ENCODE measurements at places on chromosomes 5 and 9.

GRCh38 chr9:37919246-37919955 is 15.5 kb upstream of the SLC25A51 start:
- no peak for DNase-seq

DNA sequence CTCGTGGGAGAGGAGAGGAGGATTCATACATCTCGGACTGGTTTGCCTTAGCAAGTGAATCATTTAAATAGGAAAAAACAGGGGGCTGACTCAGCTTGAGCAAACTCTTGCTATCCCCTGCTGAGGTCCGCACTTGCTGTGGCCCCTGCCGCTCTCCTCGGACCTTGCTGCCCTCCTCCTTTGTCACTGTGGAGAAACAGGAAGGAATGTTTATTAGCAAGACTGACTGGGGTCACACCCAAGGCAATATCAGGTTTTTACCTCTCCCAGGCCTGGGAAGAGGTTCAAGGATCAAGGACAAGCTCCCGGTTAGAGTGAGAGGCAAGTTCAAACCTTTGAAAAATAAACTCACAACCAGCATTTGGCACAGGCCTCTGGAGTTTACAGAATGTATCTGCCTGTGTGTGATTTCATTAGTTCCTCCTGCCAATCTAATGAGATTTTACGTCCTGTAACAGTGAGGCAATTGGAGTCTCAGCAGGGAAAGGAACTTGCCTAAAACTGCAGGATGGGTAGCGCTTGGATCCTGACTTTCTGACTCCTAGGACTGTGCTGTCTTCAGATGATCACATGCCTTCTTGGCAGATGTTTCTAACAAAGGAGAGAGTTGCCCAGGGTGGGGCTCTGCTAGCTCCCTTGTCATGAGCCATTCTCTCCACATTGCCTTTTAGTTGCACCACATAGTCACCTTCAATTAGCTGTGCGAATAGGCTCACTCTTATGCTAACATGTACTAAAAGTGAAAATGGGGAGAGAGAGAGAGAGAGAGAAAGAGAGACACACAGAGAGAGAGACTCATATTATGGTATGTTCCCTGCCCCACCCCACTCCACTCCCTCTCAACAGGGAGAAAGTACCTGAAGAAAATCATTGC is 108.6 kb upstream of the CDKN2B start:
- DNase-seq: no peak

- no peak for DNase-seq
Measured at GRCh38 chr5:176616511-176616910, 6.6 kb upstream of the GPRIN1 start.

- DNase-seq: no peak
Measured at GRCh38 chr5:177325868-177326381, 14.2 kb upstream of the MXD3 start.

DNA sequence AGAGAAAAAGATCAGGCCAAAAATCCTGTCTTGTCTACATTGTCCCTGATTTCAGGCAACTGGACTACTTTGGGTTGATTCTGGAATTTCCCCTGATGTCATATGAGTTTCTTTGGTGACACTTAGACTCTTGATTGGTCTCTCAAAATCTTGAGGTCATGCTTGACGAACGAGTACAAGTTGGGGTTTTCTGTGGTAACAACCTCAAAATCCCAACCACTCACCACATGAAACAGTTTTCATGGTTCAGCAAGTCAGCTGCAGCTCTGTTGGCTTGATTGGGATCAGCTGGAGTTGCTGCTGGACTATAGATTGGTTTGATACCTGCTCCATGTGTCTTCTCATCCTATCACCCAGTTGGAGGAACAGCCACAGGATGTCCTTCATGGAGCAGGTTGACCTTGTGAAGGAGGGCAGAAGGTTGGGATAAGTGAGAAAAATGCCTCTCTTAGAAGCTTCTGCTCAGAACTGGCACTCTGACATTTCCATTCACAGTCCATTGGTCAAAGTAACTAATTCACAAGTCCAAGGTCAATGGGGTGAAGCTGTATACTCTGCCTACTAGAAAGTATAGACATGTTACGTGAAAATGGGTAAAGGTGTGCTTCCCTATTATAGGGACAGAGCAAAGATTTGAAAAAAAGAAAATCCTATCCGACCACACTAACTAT is 284.5 kb downstream of the SH3GL2 start:
- no peak for DNase-seq

DNA sequence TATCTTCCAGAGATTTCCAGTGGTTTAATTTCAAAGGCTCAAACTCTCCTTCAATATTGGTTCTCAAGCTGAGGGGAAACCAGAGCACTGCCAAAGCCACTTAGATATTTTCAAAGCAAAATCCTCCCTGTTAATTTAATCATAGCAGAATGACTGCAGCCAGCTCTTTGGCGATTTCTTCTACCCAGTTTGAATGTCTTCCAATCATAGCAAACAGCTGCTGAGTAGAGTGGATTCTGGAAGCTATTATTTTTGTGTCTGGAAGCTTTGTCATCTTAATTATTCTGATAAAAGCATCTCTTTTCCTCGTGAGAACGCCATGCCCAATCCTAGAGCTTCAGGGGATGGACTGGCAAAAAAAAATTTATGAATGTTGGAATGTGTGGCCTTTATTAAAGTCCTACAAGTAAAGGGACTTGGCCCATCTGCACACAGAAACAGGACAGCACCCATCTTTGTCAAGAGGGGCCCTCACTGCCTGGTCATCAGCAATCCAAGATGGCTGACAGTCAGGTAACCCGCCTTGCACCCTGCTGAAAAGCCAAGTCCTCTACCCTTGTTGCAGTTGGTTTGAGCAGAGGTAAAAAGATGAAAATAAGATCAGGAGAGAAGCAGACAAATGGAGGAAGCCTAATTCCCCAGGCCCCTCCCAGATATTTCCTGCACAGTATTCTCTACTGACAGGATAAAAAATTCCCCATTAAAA is 125.1 kb downstream of the SUSD1 start:
- DNase-seq: no peak

- DNase-seq: no peak
Measured at GRCh38 chr9:33880211-33881089, 63.5 kb downstream of the UBE2R2 start.

DNA sequence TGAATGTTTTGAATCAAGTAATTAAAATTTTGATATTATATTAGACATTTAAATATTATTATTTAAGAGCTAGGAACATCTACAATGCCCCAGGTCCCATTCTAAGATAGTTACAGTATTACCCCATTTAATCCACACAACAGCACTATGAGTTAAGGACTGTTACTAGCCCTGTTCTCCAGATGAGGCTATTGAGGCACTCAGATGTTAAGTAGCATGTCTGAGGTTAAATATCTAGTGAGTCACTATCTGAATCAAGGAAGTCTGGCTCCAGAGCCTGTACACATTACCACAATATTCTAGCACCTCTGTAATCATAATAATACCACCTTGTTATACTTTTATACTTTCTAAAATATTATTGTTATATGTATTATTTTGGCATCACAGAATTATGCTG is 304.6 kb downstream of the PDE4D start:
- DNase-seq: no peak

DNA sequence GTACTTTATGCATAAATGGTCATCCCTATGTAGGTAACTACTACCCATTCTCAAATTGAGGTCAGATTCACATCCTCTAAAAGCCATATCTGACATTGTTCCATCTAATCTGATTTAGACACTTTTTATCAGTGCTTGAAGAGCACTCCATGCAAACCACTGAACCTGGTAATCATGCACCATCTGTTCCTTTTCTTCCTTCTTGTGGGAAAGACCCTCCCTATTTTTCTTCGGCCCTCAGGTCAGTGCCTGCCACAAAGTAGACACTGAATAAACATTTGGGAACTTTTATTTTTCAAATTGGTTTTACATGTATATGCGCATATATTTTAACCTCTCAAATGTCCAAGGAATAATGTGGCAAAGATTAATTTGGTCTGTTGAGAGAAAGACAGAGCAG is 26.0 kb upstream of the PDE4D start:
- no peak for DNase-seq

DNA sequence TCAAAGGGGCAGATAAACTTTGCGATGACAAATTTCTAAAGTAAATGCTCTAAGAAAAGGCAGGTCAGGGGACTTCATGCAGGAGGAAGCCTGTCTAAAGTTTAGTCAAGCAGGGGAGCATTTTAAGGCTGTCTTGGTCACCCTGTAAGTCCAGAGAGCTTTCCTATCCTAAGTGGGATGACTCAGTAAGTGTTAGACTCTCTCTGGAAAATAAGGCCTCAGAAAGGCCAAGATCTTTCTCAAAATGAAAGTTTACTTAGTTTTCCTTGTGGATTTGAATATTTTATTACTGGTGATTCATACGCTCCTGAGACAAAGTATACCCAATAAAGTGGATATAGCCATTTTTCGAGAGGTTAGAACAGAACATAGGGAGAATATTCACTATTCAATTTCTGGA is 806.9 kb upstream of the CDH9 start:
- DNase-seq: no peak

GRCh38 chr5:95668728-95669127 is 14.1 kb downstream of the SPATA9 start:
- DNase-seq: no peak

DNA sequence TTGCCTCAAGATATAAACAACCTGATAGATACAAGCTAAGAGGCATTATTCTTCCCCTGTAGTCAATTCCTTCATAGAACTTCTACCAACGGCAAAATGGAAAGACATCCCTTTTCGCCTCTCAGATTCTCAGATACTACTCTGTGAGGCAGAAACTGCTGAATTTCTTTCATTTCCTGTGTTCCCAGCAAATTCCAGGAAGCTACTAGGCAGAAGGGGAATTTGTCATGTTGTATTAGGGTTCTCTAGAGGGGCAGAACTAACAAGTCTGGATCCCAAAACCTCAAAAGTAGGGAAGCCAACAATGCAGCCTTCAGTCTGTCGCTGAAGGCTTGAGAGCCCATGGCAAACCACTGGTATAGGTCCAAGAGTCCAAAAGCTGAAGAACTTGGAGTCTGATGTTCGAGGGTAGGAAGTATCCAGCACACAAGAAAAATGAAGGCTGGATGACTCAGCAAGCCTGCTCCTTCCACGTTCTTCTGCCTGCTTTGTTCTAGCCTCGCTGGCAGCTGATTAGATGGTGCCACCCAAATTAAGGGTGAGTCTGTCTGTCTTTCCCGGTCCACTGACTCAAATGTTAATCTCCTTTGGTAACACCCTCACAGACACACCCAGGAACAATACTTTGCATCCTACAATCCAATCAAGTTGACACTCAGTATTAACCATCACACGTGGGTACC is 15.2 kb downstream of the RNF180 start:
- DNase-seq: no peak

DNA sequence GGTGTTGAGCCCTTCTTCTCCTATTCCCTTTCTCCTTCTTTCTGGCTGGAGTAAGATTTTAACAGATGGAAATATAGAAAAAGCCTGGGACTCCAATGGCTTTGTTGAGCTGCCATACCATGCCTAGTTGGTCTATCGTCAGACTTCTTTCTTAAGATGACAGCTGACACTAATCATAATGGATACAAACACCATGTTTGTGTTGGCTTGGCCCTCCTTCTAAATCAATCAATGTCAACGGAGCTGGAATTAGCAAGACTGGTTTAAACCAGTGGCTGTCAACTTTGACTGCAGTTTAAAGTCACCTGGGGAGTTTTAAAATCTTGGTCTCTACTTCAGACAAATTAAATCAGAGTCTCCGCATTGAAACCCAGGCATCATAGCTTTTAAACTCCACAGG is 264.5 kb upstream of the PRR16 start:
- DNase-seq: no peak

GRCh38 chr9:134328841-134329575 is 2.8 kb downstream of the RXRA start:
- no peak for DNase-seq

GRCh38 chr5:118185018-118185417 is 803.3 kb downstream of the DTWD2 start:
- no peak for DNase-seq

- DNase-seq: no peak
Measured at GRCh38 chr9:110399983-110400382, 62.3 kb upstream of the TXNDC8 start.

DNA sequence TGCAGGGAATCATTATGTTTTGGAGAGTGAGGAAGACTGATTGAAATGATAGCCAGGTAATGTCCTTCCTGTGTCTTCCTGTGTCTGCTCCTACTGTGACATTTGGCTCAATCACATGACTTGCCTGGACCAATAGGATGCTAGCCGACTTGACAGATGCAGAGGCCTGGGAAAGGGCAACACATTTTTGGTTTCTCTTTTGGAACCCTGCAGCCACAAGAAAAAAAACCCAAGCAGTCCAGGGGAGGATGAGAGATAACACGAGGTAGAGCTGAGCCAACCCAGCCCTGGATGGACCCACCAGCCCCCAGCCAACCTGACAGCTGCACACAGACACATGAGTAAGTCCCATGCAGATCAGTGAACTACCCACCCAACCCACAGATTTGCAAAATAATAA is 256.1 kb upstream of the SMARCA2 start:
- DNase-seq: no peak

- no peak for DNase-seq
Measured at GRCh38 chr9:133813749-133814585, 75.8 kb upstream of the SARDH start.

DNA sequence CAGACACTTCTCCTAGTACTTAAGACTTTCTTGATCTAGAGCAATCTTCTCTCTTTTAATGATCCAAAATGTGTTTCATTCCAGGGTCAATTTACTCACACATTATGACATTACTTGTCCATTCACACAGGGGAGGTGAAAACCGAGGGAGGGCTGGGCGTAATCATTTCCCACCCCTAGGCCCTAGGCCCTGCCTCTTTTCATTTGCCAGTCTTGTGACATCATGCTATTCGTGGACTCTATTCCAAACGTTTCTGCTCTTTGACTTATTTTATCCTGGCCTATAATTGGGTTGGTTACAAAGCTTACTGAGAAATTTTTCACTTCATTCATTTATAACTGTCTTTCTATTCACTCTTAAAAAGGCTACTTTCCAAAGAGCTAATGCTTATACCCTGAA is 2.4 kb downstream of the DCAF12 start:
- no peak for DNase-seq

GRCh38 chr9:77851882-77852595 is 179.6 kb downstream of the GNAQ start:
- no peak for DNase-seq

- DNase-seq: no peak
Measured at GRCh38 chr5:17241635-17242034, 24.2 kb downstream of the BASP1 start.

GRCh38 chr5:167895899-167896659 is 395.4 kb upstream of the WWC1 start:
- no peak for DNase-seq

- no peak for DNase-seq
Measured at GRCh38 chr9:95644377-95644776, 127.6 kb upstream of the PTCH1 start.

GRCh38 chr9:37198039-37198729 is 77.8 kb downstream of the ZCCHC7 start:
- no peak for DNase-seq

- no peak for DNase-seq
Measured at GRCh38 chr9:87667164-87667738, 58.7 kb upstream of the CTSL start.

- no peak for DNase-seq
Measured at GRCh38 chr5:136006761-136007251, 22.0 kb upstream of the TGFBI start.

All from stimulated activated CD4-positive, alpha-beta T cell treated with anti-CD3 and anti-CD28 coated beads, Interleukin-1b, Interleukin-23, amount 100 ng/mL, for 4 hours (primary cell).